LNCaP clone FGC (cell line): ENCODE measurements at places on chromosomes 6 and 20.

- DNase-seq, result no peak
These were observed 60.9 kb downstream of the GFRAL start for GRCh38 chr6:55388211-55388610.

DNA sequence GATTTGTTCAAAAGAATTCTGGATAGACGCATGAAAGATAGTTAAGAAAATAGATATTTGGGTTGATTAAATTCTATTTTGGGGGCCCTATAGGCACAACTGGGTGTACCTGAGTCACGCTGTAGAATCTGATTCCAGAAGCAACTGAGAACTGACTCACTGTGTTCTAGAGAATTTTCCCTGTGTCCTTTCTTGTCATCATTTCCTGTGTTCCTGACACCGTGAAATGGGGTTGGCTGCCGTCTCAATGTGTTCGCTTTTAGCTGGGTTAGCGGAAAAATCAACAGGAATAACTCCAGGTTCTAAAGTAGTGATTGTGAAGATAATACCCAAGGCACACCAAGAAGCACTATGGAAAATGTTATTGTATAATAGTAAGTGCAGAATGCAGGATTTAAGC is 5.0 kb downstream of the GCNT2 start:
- no peak for DNase-seq

DNA sequence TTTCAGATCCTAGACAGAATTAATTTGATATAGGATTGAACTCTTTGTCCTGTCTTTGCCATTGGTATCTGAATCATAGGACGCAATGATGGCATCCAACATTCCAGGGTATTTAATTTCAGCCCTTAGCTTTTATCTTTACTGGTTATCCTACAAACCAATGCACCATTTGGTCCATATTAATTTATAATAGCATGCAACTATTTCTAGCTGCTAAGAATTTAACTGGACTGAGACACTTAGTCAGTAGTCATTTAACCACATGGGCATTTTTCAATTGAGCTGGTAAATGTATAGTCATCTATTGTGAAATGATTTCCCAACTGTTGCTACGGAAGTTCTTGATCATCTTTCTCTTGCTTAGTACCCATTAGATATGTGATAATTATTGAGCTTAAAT is 141.1 kb downstream of the CD164 start:
- DNase-seq, result no peak

DNA sequence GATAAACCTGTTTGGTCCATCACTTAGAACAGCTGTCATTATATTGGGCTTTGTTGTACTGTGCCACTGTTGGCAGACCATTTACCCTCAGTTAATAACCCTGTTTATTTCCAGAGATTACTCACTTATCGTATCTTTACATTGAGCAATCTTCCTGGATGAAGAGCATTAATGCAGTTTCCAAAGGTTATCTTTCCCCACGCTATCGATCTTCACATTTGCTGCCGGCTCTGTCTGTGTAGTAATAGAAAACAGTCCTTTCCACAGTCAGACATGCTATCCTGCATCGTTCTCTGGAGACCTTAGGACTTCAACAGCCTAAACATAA is 27.4 kb downstream of the GHRH start:
- DNase-seq, result no peak

DNA sequence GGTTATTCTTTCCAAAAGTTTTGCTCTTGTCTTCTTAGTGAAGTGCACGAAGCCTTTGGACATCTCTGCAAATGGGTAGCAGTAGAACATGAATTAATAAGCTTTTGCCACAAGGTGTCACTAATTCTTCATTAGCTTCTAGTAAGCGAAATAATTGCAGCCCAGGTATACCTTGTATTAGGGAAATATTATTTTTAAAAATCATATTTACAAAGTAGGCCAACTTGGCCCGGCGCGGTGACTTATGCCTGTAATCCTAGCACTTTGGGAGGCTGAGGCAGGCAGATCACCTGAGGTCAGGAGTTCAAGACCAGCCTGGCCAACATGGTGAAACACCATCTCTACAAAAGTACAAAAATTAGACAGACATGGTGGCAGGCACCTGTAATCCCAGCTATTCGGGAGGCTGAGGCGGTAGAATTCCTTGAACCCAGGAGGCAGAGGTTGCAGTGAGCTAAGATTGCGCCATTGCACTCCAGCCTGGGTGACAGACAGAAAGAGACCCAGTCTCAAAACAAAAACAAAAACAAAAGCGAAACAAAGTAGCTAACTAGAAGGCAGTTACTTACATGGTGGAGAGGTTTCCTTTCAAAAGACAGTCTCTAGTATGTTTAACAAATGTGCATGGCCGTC is 8.8 kb upstream of the RSPH3 start:
- peak; percentile 2 for DNase-seq

DNA sequence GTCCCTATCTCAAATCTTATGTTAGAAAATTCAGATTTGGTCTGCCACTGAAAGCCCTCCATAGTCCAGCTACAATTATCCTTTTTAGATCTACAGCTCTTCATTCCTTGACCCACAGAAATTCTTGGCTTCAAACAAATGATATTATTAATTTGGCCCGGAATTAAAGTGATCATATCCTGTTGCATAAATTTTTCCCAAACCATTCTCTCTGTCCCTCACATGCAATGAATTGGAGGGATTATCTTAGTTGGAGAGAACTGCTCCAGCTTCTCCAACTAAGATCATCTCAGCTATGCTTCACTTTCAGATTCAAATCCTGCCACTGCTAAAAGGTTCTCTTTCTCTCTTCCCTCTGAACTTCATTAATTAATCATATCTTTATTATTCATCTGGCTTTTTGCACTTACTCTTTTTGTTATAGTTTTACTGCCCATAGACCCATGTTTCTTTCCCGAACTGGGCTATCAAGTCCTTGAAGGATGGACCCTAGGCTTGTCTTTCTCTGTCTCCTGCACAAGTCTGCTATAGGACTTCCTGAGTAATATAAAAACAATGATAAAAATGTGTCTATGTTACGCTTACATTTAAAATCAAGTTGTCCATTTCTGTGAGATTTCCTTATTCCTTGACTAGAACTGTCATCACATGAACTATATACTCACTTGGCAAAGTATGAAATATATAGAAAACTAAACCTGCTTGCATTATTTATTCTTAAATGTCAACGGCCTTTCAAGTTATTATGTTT is 493.9 kb upstream of the MARCKS start:
- DNase-seq, result no peak

DNA sequence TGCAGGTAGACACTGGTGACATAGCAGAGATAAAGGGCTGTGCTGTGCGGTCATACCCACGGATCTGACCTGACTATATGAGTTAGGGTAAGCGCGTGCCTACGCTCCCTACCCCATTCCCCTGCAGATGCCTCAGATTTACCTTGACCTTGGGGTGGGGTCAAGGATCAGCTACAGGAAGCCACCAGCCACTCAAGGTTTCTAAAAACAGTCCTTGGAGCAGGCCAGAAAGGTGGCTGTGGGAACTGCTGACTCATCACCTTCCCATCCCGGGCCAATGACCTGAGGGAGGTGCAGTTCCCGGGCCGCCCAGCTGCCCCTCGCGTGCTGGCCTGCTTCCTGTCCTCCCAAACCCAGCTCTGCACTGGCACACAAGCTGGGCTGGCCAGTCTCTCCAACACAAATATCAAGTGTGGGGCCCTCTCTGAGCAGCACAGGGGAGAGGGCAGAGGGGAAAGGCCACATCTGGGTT is 23.0 kb downstream of the KCNK5 start:
- DNase-seq, result no peak

DNA sequence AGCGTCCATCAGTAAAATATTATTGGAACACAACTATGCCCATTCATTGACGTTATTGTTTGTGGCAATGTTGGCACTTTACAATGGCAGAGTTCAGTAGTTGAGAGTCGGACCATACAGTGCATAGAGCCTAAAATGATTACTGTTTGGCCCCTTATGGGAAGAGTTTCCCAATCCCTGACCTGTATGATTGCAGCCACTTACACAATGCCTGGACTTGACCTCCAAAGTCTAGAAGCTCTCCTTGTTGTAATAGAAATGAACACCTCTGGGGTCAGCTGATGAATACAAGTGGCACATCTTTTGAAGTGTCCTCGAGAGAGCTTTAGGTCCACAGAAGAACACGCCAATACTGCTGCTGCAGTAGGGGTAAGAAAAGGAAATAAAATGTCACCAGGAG is 59.0 kb downstream of the NOX3 start:
- DNase-seq, result no peak
